ENCODE measurements at places on chromosomes 12 and 14. TPM values are rescaled to one million over a fixed set of nuclear protein-coding genes. Genes with fewer than 3 reads are reported as not detected.

- H3K4me1 ChIP-seq: peaks cover 24% of the 10 kb centered on the region
- peaks cover 27% of the 10 kb centered on the region for H3K27me3 ChIP-seq
- no peak overlapping the region for H3K27ac ChIP-seq
- no peaks in the 10 kb centered on the region for H3K36me3 ChIP-seq
- DNase-seq: no peak
Measured at GRCh38 chr12:1814266-1814665, 6.1 kb upstream of the LRTM2 start.

- peaks cover 38% of the 10 kb centered on the region for H3K4me1 ChIP-seq
- peaks cover 2% of the 10 kb centered on the region for H3K27me3 ChIP-seq
- DNase-seq: peak; percentile 81
Measured at GRCh38 chr12:5083955-5084849, 40.5 kb downstream of the KCNA5 start.

GRCh38 chr14:29454026-29454693 lies 473.5 kb downstream of the PRKD1 start:
- DNase-seq: no peak
- no peak overlapping the region for H3K27ac ChIP-seq
- H3K36me3 ChIP-seq: no peaks in the 10 kb centered on the region
- no peak overlapping the region for H3K4me3 ChIP-seq

DNA sequence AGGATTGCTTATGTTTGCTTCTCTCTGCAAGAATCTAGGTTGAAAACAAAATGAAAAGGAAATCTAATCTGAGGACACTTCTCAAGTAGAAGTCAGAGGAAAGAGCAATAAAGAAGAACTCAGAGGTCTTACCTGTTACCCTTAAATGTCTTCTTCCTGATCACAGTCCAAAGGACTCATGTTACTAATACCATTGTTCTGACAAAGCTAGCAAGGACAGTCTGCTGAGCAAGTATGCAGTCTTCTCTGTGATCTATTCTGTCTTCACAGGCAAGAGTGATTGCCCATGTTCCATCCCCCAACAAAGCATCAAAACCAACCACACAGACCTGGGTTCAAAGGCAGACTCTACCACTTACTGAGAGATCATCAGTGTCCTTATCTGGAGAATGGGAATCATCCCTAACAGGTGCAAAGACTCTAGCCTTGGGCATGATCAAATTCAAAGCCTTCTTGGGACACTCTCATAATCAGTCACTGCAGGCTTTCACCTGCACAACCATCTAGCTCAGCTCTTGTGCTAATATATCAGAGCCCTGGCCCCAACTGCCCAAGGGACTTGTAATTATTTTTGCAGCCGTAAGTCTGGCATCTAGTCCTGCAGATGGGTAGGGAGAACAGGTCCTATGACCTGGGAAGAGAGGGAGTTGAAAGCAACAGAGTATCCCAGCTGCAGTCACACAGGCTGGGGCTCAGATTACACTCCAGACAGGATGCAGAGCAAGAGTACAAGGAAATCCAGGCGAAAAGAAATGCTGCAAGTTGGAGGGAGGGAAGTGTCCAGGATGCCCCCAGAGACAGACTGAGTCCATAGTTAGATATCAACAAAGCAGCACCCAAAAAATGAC lies 97.9 kb upstream of the NUDT4 start:
- no peaks in the 10 kb centered on the region for H3K27me3 ChIP-seq
- no peak for DNase-seq
- H3K27ac ChIP-seq: no peak overlapping the region
- no peaks in the 10 kb centered on the region for H3K36me3 ChIP-seq
- no peaks in the 10 kb centered on the region for H3K4me1 ChIP-seq
- H3K4me3 ChIP-seq: no peak overlapping the region

GRCh38 chr14:82855912-82856391 lies 1322.3 kb upstream of the SEL1L start:
- no peak overlapping the region for H3K4me3 ChIP-seq
- no peak overlapping the region for H3K27ac ChIP-seq
- H3K36me3 ChIP-seq: no peaks in the 10 kb centered on the region
- no peaks in the 10 kb centered on the region for H3K27me3 ChIP-seq
- DNase-seq: peak; percentile 44

DNA sequence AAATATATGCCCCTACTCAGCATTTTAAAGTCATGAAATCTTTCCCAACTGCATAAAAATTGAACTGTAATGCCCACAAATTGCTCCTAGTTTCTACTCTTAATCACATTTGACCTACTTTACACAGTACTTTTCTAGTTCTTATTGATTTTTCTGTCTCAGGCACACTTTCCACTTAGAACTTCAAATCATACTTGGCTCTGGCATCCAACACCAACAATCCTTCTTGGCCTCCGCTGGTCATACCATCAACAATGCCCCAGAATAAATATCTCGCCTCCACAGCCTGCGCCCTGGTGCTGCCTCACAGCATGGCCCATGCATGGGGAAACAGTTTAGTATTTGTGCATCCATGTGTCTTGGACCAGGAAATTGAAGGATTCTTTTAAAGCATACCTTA lies 107.5 kb upstream of the SYT10 start:
- H3K27me3 ChIP-seq: no peaks in the 10 kb centered on the region
- H3K36me3 ChIP-seq: no peaks in the 10 kb centered on the region
- no peak overlapping the region for H3K4me3 ChIP-seq
- no peak overlapping the region for H3K27ac ChIP-seq
- no peaks in the 10 kb centered on the region for H3K4me1 ChIP-seq

DNA sequence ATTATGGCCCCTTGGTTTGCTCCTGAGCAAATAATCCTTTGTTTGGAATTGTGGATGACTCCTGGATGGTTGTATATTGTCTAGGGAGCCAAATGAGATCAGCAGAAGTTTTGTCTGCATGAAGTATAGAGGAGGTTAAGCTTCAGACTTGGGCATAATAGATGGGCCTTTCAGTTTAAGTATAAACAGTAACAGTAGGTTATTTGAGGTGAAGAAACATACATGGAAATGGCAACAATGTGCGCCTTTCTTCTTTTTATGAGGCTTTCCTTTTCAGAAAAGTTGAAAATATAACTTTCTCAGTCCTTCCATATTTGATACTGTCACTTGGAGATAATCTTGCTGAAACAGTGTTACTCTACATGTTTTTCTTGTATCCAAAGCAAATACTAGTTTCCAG lies 63.7 kb upstream of the PPP1R12A start:
- no peak for DNase-seq
- H3K27ac ChIP-seq: no peak overlapping the region
- no peak overlapping the region for H3K4me3 ChIP-seq

DNA sequence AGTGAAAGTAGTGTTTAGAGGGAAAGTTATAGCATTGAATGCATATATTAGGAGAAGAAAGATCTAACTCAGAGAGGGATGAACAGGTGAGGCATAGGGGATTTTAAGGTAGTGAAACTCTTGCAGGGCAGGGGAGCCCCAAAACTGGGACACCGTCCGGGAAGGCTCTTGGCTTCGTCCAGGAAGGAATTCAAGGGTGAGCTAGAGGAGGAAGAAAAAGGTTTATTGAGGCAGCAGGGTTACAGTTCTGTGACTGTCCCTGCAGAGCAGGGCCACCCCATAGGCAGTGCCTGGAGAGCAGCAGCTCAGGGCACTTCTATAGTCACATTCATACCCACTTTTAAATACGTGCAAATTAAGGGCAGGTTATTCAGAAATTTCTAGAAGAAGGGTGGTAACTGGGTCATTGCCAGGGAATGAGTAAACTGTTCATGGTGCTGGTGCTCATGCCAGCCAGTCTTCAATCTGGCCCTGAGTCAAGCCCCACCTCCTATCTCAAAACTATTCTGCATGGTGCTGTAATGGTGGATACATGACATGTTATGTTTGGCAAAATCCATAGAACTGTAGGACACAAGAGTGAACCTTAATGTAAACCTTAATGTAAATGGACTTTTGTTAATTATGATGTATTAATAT lies 1.2 kb upstream of the OAS1 start:
- DNase-seq: no peak
- H3K4me3 ChIP-seq: no peak overlapping the region
- H3K27ac ChIP-seq: no peak overlapping the region
- H3K36me3 ChIP-seq: no peaks in the 10 kb centered on the region

GRCh38 chr12:22377731-22378496 lies 43.4 kb upstream of the ST8SIA1 start:
- no peaks in the 10 kb centered on the region for H3K4me1 ChIP-seq
- H3K4me3 ChIP-seq: no peak overlapping the region
- H3K36me3 ChIP-seq: no peaks in the 10 kb centered on the region
- DNase-seq: peak; percentile 54
- no peaks in the 10 kb centered on the region for H3K27me3 ChIP-seq

DNA sequence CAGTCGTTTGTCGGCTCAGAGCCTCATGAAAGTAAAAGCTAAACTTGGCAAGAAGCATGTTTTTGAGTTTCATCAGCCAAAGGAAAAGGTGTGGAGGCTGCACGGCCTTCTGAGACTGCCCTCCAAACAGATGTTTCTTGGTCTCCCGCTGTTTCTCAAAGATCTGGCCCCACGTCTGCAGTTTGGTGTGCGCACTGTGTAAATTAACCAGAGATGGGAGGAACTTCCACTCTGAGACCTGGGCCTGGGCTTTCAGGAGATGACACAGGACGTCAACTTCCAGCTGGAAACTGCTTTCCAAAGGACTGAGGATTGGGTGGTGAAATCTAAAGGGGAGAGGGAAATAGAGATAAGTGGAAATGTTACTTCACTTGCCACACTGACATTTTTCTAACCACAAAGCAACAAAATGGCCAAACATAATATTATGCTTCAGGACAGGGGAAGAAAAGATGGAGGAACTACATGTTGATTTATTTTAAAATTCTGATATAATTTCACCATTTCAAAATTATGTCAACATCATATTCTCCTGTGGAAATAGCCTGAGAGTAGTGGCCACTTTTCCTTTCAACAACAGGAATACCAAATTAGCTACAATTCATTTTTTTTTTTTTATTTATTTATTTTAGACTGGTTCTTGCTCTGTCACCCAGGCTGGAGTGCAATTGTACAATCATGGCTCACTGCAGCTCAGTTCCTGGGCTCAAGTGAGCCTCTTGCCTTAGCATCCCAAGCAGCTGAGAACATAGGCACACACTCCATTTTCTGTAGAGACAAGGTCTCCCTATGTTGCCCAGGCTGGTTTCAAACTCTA lies 27.6 kb downstream of the KICS2 start:
- DNase-seq: peak; percentile 37
- no peak overlapping the region for H3K27ac ChIP-seq
- H3K4me3 ChIP-seq: no peak overlapping the region
- H3K36me3 ChIP-seq: no peaks in the 10 kb centered on the region

DNA sequence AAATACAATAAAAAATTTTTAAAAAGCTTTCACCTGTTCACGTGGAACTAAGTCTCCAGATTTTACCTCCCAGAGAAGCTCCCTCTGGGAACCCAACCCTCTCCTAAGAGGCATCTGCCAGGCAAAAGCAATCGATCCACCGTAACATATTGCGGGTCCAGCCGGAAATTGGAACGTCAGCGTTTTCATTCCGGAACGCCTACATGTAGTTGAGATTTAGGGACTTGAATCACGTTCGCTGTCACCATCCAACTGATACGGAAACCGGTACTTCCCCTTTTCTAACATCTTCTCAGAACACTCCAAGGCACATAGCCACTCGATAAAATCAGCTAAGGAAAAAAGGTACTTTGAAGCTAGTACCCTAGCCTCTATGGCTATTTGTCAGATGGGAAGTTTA lies 70.3 kb downstream of the COX16 start:
- H3K4me1 ChIP-seq: no peaks in the 10 kb centered on the region
- H3K27ac ChIP-seq: no peak overlapping the region
- no peak for DNase-seq

- no peak overlapping the region for H3K27ac ChIP-seq
- H3K27me3 ChIP-seq: no peaks in the 10 kb centered on the region
- H3K4me3 ChIP-seq: no peak overlapping the region
- DNase-seq: peak; percentile 18
Measured at GRCh38 chr12:127343940-127344339, 923.0 kb upstream of the TMEM132C start.

- H3K4me3 ChIP-seq: no peak overlapping the region
- peaks cover 2% of the 10 kb centered on the region for H3K4me1 ChIP-seq
- H3K36me3 ChIP-seq: no peaks in the 10 kb centered on the region
- no peaks in the 10 kb centered on the region for H3K27me3 ChIP-seq
- peak; percentile 18 for DNase-seq
- H3K27ac ChIP-seq: no peak overlapping the region
Measured at GRCh38 chr12:14211947-14212387, 153.5 kb upstream of the ATF7IP start.

GRCh38 chr12:53998110-53998899 lies 1.7 kb upstream of the HOXC9 start:
- H3K27me3 ChIP-seq: peaks cover 96% of the 10 kb centered on the region
- H3K36me3 ChIP-seq: no peaks in the 10 kb centered on the region
- no peak overlapping the region for H3K4me3 ChIP-seq
- peaks cover 4% of the 10 kb centered on the region for H3K4me1 ChIP-seq

DNA sequence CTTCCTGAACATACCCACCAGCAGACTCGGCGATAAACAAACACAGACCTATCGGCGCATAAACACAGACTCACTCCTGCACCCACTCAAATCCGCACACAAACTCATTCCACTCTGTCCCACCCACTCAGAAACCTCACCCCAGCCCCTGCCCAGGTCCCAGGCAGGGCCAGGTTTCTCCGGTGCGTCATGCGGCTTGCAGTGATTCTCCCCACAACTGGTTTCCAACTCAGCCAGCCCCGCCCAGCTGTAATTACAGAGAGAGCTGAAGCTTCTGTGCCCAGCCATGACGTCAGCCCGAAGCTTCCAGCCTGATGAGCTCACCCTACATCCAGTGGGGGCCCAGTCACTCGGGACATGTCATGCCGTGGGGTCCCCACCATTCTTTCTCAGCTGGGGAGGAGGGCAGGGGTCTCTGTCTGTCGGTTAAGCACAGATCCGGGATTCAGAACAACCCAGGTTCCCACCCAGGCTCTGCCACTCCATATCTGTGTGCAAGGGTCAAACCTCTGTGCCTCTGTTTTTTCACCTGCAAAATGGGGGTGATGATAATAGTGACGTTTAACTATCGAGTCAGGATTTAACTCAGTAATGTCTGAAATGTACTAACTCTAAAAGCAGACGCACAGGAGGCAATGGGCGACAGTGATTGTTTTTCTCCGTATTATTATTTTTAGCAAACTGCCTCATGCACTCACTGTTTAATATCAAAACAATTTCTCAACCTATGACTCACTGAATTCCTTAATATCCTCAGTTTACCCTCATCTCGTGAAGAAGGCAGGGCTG lies 2.3 kb upstream of the HSPB8 start:
- H3K27me3 ChIP-seq: no peaks in the 10 kb centered on the region
- peak overlapping the region; percentile 50 for H3K4me3 ChIP-seq
- peaks cover 40% of the 10 kb centered on the region for H3K4me1 ChIP-seq
- H3K27ac ChIP-seq: peak overlapping the region; percentile 87
- no peaks in the 10 kb centered on the region for H3K36me3 ChIP-seq

PAH gene
- not detected for total RNA-seq

GPR68 gene
- 0.50 TPM for total RNA-seq

SERPINA9 gene
- total RNA-seq: 0.22 TPM

OR10AD1 gene
- not detected for total RNA-seq

ACRBP gene
- 0.60 TPM for total RNA-seq

POTEM gene
- total RNA-seq: not detected

CCDC196 gene
- not detected for total RNA-seq

TNFRSF1A gene
- 128 TPM for total RNA-seq

NEUROD4 gene
- not detected for total RNA-seq

Measured in astrocyte (in vitro differentiated cells and primary cell).